ENCODE measurements at places on chromosomes 7 and 10. TPM values are rescaled to one million over a fixed set of nuclear protein-coding genes. Genes with fewer than 3 reads are reported as not detected.
A peak's percentile ranks its signal among the peaks of the same experiment; 100 is the strongest.

The BAMBI gene
- total RNA-seq, result 0.31 TPM

The CHST3 gene
- not detected for total RNA-seq

The COPS6 gene
- 72.4 TPM for total RNA-seq

The GBF1 gene
- total RNA-seq, result 40.6 TPM

The GARIN1A gene
- 1.9 TPM for total RNA-seq

The OR6B1 gene
- not detected for total RNA-seq

DNA sequence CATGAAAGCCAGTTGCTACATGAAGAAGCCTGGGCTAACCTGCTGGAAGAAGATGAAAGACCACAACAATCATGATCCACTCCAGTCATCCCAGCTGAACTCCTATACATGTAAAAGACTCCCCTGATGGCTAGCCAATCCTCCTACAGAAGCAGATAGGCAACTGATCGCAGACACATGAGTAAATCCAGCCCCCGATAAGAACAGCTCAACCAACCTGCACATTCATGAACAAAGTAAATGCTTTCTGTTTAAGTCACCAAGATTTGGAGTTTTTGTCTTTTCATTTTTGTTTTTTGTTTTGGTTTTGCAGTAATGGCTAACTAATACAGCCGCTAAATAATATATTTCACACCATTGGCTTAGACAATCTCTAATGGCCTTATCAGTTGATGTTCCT lies 53.7 kb downstream of the PRLHR start:
- no peak for DNase-seq

GRCh38 chr7:74573512-74573911 lies 84.0 kb upstream of the GTF2I start:
- no peak for DNase-seq

DNA sequence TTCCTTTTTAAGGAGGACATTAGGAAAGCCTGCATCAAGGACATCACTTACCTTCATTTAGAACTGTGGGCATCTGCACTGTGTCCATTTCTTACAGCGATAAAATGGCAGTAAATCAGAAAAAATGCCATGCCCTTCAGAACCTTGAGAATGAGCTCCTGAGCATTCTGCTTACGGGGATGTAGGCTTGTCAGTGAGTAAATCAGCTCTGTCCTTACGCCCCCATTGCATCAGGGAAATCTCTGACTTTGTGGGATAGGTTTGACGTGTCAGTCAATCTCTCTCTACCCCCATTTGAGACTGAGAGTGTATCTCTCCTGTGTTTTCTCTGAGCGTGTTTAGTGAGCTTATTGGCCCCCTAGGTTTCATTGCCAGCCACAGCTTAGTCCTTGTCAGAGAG lies 837.1 kb downstream of the LRMDA start:
- no peak for DNase-seq

GRCh38 chr7:135979471-135980011 lies 2.4 kb upstream of the MTPN start:
- no peak for DNase-seq

- DNase-seq, result peak; percentile 61
Observed at GRCh38 chr7:77799078-77799964, 748 bp downstream of the PHTF2 start.

GRCh38 chr7:133528796-133529195 lies 275.9 kb downstream of the EXOC4 start:
- DNase-seq, result no peak

DNA sequence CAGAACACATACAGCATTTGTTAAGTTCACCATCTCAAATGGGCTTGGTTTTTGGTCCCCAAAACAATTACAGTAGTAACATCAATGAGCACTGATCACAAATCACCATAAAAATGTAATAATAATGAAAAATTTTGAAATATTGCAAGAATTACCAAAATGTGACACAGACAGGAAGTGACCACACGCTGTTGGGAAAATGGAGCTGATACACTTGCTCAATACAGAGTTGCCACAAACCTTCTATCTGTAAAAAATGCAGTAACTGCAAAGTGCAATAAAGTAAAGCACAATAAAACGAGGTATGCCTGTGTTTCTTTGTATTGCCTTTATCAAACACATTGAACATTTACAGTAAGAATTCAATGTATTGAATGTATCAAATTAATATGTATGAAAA lies 262.7 kb downstream of the CTNNA3 start:
- no peak for DNase-seq

- DNase-seq, result no peak
Observed at GRCh38 chr10:5814110-5815107, 1.2 kb upstream of the GDI2 start.

- no peak for DNase-seq
Observed at GRCh38 chr10:128417826-128418225, 291.6 kb upstream of the MKI67 start.

- no peak for DNase-seq
Observed at GRCh38 chr7:37445064-37445723, 3.5 kb downstream of the ELMO1 start.

- no peak for DNase-seq
Observed at GRCh38 chr10:28954211-28954610, 276.9 kb downstream of the BAMBI start.

GRCh38 chr7:138825049-138825721 lies 27.2 kb upstream of the ATP6V0A4 start:
- DNase-seq, result no peak

All from activated naive CD8-positive, alpha-beta T cell treated with anti-CD3 and anti-CD28 coated beads, Interleukin-2, amount 10 ng/mL, durations not matched to agents 7 days and 5 days (primary cell).